Activated CD4-positive, alpha-beta memory T cell treated with anti-CD3 and anti-CD28 coated beads for 36 hours (primary cell): ENCODE measurements at places on chromosomes 5 and 9. TPM values are rescaled to one million over a fixed set of nuclear protein-coding genes. Genes with fewer than 3 reads are reported as not detected.
A peak's percentile ranks its signal among the peaks of the same experiment; 100 is the strongest.

DNA sequence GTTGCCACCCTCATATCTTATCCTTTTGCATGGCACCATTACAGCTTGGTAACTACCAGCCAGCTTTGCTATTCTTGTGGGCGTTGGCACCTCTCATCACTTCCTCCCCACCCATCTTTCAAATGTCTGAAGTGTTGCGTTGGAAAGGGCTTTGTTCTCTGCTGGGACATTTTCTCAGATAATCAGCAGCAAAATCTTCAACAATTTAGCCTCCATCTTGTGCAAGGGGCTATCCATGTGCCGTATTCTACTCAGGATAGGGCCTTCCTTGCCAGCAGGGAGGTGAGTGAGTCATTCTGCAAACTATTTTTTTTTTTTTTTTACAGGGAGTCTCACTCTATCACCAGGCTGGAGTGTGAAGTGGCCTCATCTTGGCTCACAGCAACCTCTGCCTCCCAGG lies 62.1 kb upstream of the NUDT12 start:
- no peak for DNase-seq
- no peaks in the 10 kb centered on the region for H3K36me3 ChIP-seq

DNA sequence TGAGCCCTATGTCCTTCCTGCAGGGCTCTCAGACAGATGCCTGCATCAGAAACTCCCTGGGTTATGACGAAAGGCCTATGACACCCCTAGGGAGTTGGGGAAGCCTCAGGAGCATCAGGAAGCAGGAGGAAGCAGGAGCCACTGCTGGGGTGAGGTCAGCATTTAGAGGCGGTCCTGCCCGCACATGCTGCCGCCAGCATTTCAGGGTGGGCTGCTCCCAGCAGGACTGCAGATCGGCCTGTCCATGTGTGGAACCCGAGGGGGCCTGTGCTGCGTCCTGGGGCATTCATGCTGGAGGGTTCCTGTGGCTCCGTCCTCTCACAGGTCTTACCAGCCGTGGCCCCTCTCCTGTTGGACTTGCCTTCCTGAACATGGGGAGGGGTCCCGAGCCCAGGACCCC lies 6.9 kb downstream of the NKD2 start:
- no peak for DNase-seq
- no peaks in the 10 kb centered on the region for H3K4me1 ChIP-seq
- no peak overlapping the region for H3K27ac ChIP-seq
- H3K36me3 ChIP-seq: no peaks in the 10 kb centered on the region
- peaks cover 15% of the 10 kb centered on the region for H3K27me3 ChIP-seq

DNA sequence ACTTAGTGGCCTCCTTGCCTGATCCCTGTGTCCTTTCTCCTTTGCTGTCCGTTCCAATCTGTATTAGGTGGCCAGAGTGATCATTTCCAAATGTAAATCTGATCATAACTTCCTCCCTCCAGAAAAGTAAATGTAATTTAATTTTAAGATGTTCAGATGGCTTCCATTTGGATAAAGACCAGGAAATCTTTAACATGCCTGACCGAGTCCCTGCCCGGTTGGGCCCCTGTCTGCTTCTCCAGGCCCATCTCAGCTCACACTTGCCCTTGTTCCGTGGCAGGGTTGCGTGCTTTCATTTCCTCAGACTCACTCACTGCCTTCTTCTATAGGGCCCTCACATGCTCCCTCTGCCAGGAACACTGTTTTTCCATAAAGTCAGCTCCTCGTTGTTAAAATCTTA lies 7.6 kb downstream of the MAP3K1 start:
- H3K36me3 ChIP-seq: no peaks in the 10 kb centered on the region
- peak overlapping the region; percentile 2 for H3K4me3 ChIP-seq
- peak overlapping the region; percentile 39 for H3K27ac ChIP-seq
- peaks cover 81% of the 10 kb centered on the region for H3K4me1 ChIP-seq
- H3K27me3 ChIP-seq: no peaks in the 10 kb centered on the region
- no peak for DNase-seq

DNA sequence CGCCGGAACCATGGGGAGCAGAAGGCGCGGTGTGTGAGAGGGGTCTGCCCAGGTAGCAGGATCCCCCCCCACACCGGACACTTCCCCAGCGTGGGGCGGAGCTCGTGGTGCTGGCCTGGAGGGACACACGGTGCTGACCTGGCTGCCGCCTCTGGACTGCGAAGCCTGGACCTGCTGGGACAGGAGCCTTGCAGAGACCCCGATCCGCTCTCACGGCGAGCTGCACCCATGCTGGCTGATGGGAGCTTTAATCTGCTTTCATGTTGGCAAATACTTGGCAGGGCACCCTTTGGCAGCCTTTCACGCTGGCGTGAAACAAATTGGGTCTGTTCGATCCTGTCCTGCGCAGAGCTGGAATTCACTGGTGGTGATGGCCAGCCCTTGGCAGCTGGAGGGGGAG lies 7.4 kb downstream of the NKD2 start:
- no peaks in the 10 kb centered on the region for H3K4me1 ChIP-seq
- no peak overlapping the region for H3K4me3 ChIP-seq
- H3K27me3 ChIP-seq: peaks cover 10% of the 10 kb centered on the region

DNA sequence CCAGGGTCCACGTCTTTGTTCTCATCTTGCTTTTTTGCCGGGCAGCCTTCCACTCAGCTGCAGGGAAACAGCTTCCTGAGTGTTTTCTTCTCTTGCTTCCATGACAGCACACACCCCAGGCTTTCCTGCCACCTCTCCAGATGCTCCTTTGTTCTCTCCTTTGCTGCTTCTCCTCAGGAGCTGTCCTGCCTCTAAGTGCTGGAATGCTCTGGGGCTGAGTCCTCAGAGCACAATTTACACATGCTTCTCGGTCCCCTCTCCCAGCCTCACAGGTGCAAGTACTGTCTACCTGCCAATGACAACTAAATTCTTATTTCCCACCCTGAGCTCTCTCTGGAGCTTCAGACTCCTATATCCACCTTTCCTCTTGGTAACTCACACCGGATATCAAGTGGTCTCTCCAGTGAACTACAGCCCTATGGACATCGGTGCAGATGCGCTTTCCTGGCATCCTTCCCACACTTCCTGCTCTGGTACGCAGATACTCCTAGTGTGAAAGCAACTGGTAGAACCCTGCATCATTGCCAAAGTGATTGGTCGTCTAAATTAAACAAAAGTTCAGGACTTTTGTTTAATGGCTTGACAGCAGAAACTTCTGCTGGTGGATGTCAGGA lies 13.4 kb upstream of the ACSL6 start:
- no peak for DNase-seq
- no peak overlapping the region for H3K4me3 ChIP-seq
- no peaks in the 10 kb centered on the region for H3K36me3 ChIP-seq
- H3K4me1 ChIP-seq: peaks cover 30% of the 10 kb centered on the region
- no peak overlapping the region for H3K27ac ChIP-seq

DNA sequence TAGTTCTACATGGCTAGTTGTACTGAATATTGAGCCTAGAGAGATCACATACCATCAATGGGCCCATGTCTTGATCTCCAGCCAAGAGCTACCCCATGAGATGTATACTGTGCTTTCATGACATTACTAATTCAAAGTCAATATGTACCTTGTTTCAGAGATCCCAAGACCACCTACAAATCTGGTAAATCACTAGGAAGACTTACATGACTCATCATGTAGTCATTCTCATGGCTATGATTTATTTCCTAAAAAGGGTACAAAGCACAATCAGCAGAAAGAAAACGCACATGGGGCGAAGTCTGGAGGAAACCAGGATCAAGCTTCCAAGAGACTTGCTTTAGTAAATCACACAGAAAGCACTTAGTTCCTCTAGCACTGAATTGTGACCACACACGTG lies 103.0 kb downstream of the PCSK5 start:
- H3K27me3 ChIP-seq: no peaks in the 10 kb centered on the region
- DNase-seq: no peak
- H3K4me3 ChIP-seq: no peak overlapping the region
- peaks cover 8% of the 10 kb centered on the region for H3K36me3 ChIP-seq
- H3K4me1 ChIP-seq: peaks cover 32% of the 10 kb centered on the region

DNA sequence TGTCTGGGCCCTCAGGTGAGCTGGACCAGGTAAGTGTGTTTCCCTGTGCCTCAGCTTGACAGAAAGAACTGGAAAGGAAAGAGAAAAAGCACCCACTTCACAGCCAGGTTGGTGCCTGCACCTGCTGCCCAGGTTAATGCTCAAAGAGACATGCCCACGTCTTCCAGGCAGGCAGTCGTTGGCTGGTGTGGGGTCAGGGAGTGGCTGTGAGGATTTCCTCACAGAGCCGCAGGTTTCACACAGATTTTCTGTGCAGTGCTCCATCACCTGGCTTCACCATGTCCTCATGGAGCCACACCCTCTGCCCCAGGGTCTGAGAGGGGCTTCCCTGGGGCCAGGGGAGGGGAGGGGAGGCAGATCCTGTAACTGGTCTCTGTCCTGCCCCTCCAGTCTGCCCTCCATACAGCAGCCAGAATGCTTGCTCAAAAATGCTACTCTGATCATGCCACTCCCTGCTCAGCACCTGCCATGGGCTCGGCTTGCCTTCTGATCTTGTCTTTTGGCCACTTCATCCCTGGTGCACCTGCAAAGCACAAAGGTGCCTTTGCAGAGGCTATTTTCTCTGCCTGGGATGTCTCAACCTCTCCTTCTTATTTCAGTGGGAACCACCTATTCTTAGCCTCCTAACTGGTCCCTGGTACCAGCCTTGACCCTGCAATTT lies 82.5 kb upstream of the UBTD2 start:
- no peaks in the 10 kb centered on the region for H3K27me3 ChIP-seq
- no peak overlapping the region for H3K4me3 ChIP-seq
- peaks cover 11% of the 10 kb centered on the region for H3K4me1 ChIP-seq
- no peak for DNase-seq
- H3K27ac ChIP-seq: no peak overlapping the region
- H3K36me3 ChIP-seq: no peaks in the 10 kb centered on the region

- H3K36me3 ChIP-seq: peaks cover 11% of the 10 kb centered on the region
- H3K4me3 ChIP-seq: peak overlapping the region; percentile 99
- peaks cover 44% of the 10 kb centered on the region for H3K4me1 ChIP-seq
- H3K27ac ChIP-seq: peak overlapping the region; percentile 95
- DNase-seq: peak; percentile 70
These were observed 3.2 kb upstream of the SET start for GRCh38 chr9:128685636-128686489.

- H3K4me1 ChIP-seq: peaks cover 15% of the 10 kb centered on the region
- H3K36me3 ChIP-seq: no peaks in the 10 kb centered on the region
- H3K27ac ChIP-seq: peak overlapping the region; percentile 21
- DNase-seq: no peak
- no peaks in the 10 kb centered on the region for H3K27me3 ChIP-seq
These were observed 37.3 kb upstream of the FYB1 start for GRCh38 chr5:39256477-39257235.

DNA sequence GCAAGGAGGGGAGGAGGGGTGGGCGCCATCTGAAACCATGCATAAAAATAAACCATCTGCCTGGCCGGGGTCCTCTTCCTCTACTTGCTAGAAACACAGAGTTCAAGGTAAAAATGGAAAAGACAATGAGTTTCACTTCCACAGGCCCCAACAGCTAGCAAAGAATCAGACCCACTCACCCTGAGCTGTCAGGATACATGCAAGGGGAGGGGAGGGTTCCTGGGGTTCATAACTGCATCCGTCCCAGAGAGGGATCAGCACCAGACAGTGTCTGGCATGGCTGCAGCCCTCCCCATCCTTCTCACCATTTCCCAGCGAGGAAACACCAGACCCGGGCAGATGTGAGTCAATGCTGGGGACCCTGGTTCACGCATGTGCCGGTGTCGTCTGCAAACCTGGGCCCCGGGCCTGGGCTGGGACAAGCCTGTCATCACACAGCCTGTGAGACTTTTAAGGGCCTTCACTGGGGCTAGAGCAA lies 55.4 kb downstream of the SEMA4D start:
- peaks cover 22% of the 10 kb centered on the region for H3K36me3 ChIP-seq
- H3K27ac ChIP-seq: peak overlapping the region; percentile 51
- no peak overlapping the region for H3K4me3 ChIP-seq
- DNase-seq: no peak

- peak overlapping the region; percentile 58 for H3K27ac ChIP-seq
- no peak for DNase-seq
- no peak overlapping the region for H3K4me3 ChIP-seq
- peaks cover 52% of the 10 kb centered on the region for H3K36me3 ChIP-seq
- peaks cover 87% of the 10 kb centered on the region for H3K4me1 ChIP-seq
These were observed 34.6 kb downstream of the TNFAIP8 start for GRCh38 chr5:119390404-119390803.

GRCh38 chr5:68460147-68460798 lies 244.7 kb downstream of the PIK3R1 start:
- H3K4me1 ChIP-seq: peaks cover 23% of the 10 kb centered on the region
- no peaks in the 10 kb centered on the region for H3K36me3 ChIP-seq
- H3K4me3 ChIP-seq: no peak overlapping the region
- no peak overlapping the region for H3K27ac ChIP-seq

CYSRT1 gene
- 0.70 TPM for total RNA-seq

IL9 gene
- total RNA-seq: 123 TPM

CCDC192 gene
- not detected for total RNA-seq

FAM153A gene
- 33.7 TPM for total RNA-seq
